CD8-positive, alpha-beta memory T cell (primary cell): ENCODE measurements at places on chromosomes 1 and 21. TPM values are rescaled to one million over a fixed set of nuclear protein-coding genes. Genes with fewer than 3 reads are reported as not detected.

GRCh38 chr1:209863766-209864485, 36.2 kb downstream of the UTP25 start:
- no peaks in the 10 kb centered on the region for H3K27me3 ChIP-seq
- no peak for DNase-seq
- no peak overlapping the region for H3K4me3 ChIP-seq
- H3K27ac ChIP-seq, result no peak overlapping the region

The HIVEP3 gene
- total RNA-seq, result 24.0 TPM

The OR2M3 gene
- total RNA-seq, result not detected

GRCh38 chr1:30751830-30752650, 5.5 kb downstream of the LAPTM5 start:
- H3K4me3 ChIP-seq, result peak overlapping the region; percentile 35
- H3K36me3 ChIP-seq, result peaks cover 14% of the 10 kb centered on the region
- no peaks in the 10 kb centered on the region for H3K27me3 ChIP-seq
- DNase-seq, result no peak
- H3K4me1 ChIP-seq, result peaks cover 81% of the 10 kb centered on the region

GRCh38 chr1:221487781-221488524, 253.9 kb downstream of the DUSP10 start:
- no peak overlapping the region for H3K27ac ChIP-seq
- no peaks in the 10 kb centered on the region for H3K36me3 ChIP-seq
- H3K4me1 ChIP-seq, result no peaks in the 10 kb centered on the region
- H3K4me3 ChIP-seq, result no peak overlapping the region

DNA sequence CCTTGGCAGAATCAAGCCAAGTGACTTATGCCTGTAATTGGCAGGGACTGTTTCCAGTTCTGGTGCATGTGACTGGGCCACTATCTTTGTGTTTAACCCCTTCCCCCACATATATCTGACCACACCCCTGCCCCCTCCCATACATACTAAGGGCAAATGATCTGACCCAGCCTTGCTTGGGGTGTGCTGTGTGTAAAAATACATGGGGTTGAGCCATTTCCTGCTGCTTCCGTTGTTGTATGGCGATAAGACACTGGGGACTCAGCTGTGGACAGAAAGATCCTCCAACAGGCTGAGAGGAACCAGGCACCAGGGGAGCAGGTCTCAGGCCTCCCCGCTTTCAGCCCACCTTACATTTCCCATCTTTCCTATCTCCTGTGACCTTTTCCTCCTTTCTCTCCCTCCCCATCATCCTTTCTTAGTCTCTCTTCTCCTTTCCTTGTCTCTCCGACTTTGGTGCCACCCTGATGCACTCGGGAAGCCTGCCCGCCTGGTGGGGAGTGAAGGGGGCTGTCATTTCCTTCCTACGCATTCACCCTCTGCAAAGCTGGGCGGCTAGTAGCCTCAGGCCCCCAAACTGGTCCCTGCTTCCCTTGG, 39.7 kb downstream of the TMCC2 start:
- peaks cover 7% of the 10 kb centered on the region for H3K4me1 ChIP-seq
- no peaks in the 10 kb centered on the region for H3K36me3 ChIP-seq
- H3K27ac ChIP-seq, result no peak overlapping the region
- DNase-seq, result no peak
- no peaks in the 10 kb centered on the region for H3K27me3 ChIP-seq

DNA sequence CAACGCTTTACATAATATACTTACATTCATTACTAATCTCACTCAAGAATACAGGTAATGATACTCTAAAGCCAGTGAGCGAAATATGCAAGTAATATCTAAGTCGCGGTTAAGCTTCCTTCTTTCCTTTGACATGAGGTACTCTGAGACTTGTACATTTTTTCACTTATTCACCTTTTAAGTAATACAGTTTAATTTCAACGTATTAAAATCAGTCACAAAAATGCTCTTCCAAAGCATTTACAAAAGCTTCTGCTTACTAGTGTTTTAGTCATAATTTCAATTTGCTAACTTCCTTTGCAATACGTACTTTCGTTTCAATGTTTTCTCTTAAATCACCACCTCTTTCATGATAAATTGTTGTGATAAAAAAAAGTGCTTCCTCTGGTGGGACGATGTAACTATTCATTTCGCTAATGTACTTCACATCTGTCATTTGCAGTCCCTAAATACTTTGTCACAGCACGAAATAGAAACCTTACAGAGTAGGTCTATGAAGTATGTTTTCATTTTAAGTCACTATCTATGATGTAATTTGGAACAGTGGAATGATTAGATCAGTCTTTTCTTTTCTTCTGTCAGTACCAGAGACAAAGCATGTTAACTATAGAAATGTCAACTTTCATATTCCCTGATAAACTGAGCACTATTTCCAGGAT, 34.0 kb upstream of the ADGRL4 start:
- no peaks in the 10 kb centered on the region for H3K27me3 ChIP-seq
- no peak overlapping the region for H3K4me3 ChIP-seq
- no peak overlapping the region for H3K27ac ChIP-seq
- no peaks in the 10 kb centered on the region for H3K4me1 ChIP-seq
- no peak for DNase-seq

GRCh38 chr1:219419065-219419464, 193.8 kb downstream of the ZC3H11B start:
- H3K27me3 ChIP-seq, result no peaks in the 10 kb centered on the region
- no peak overlapping the region for H3K27ac ChIP-seq
- no peak for DNase-seq
- no peaks in the 10 kb centered on the region for H3K36me3 ChIP-seq

The ZFYVE9 gene
- total RNA-seq, result 4.4 TPM

The FHAD1 gene
- total RNA-seq, result not detected

GRCh38 chr1:57789936-57790335, 366.1 kb upstream of the DAB1 start:
- H3K4me3 ChIP-seq, result no peak overlapping the region
- no peaks in the 10 kb centered on the region for H3K4me1 ChIP-seq
- H3K27ac ChIP-seq, result no peak overlapping the region
- DNase-seq, result no peak
- no peaks in the 10 kb centered on the region for H3K27me3 ChIP-seq
- no peaks in the 10 kb centered on the region for H3K36me3 ChIP-seq

DNA sequence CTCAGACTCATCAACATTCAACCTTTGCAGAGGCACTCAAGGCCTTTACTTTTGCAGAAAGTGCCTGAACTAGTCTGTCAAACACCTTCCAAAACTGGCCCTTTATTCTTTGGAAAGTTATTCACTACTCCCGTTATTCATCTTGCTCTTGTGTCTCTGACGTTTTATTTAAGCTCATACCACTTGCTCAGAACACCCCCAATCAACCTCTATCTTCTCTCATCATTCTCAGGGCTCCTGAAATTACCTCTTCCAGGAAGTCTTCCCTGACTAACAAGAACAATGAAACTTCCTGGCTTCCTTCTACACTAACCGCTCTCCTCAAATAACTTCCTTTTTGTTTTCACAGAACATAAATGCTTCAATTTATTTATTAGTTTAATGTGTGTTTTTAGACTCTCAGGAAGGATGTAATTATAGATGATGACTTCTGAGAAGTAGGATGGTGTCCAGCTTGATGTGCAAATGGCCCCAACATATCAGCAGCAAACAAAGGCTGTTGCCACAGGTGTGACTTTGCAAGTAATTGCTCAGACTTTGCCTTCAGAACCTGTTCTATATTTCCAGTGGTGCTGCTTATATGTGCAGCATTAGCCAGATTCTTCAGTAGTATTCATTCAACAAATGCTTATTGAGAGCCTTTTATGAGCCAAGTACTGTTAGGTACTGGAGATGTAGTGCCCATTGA, 22.8 kb upstream of the BATF3 start:
- H3K36me3 ChIP-seq, result no peaks in the 10 kb centered on the region
- H3K27me3 ChIP-seq, result no peaks in the 10 kb centered on the region
- no peak for DNase-seq
- no peak overlapping the region for H3K27ac ChIP-seq
- no peak overlapping the region for H3K4me3 ChIP-seq

The ZNF593OS gene
- not detected for total RNA-seq

The ITLN2 gene
- total RNA-seq, result not detected

GRCh38 chr1:170931650-170932049, 3.7 kb upstream of the MROH9 start:
- no peaks in the 10 kb centered on the region for H3K4me1 ChIP-seq
- H3K36me3 ChIP-seq, result no peaks in the 10 kb centered on the region
- DNase-seq, result no peak
- H3K4me3 ChIP-seq, result no peak overlapping the region

The MAP1LC3C gene
- not detected for total RNA-seq

- no peak overlapping the region for H3K27ac ChIP-seq
- H3K4me1 ChIP-seq, result peaks cover 36% of the 10 kb centered on the region
- DNase-seq, result no peak
- H3K36me3 ChIP-seq, result peaks cover 27% of the 10 kb centered on the region
- no peak overlapping the region for H3K4me3 ChIP-seq
These were observed 4.9 kb downstream of the NIPAL3 start for GRCh38 chr1:24420547-24420946.

GRCh38 chr1:76268341-76268740, 193.8 kb downstream of the ST6GALNAC3 start:
- no peak overlapping the region for H3K27ac ChIP-seq
- peaks cover 53% of the 10 kb centered on the region for H3K4me1 ChIP-seq

- peaks cover 3% of the 10 kb centered on the region for H3K27me3 ChIP-seq
- no peak overlapping the region for H3K27ac ChIP-seq
- no peaks in the 10 kb centered on the region for H3K4me1 ChIP-seq
- H3K4me3 ChIP-seq, result no peak overlapping the region
- DNase-seq, result no peak
These were observed 496.3 kb downstream of the KIF26B start for GRCh38 chr1:245651093-245651492.

The INTS7 gene
- total RNA-seq, result 35.2 TPM

DNA sequence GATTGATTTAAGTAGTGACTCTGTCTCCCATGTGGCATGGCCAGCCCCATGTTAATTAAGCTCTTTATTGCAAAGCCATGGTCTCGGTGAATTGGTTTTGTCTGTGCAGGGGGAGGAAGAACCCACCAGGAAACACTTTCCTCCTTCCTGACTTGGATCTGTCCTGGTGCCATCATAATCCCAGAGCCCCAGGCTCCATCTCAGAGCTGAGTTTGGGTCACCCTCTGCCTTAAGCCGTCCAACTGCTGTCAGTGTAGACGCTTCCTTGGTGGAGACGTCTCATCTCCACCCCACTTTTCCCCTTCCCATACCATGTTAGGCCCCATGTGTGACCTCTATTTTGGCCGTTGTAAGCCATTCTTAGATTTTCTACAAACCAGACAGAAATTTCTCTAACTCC, 36.0 kb upstream of the COL6A2 start:
- H3K36me3 ChIP-seq, result no peaks in the 10 kb centered on the region
- DNase-seq, result no peak
- H3K27ac ChIP-seq, result no peak overlapping the region
- peaks cover 9% of the 10 kb centered on the region for H3K4me1 ChIP-seq
- no peak overlapping the region for H3K4me3 ChIP-seq

GRCh38 chr1:226401355-226402303, 6.3 kb downstream of the PARP1 start:
- H3K27ac ChIP-seq, result no peak overlapping the region
- peaks cover 18% of the 10 kb centered on the region for H3K36me3 ChIP-seq
- H3K27me3 ChIP-seq, result no peaks in the 10 kb centered on the region
- DNase-seq, result no peak

The SLC16A4 gene
- 0.13 TPM for total RNA-seq

DNA sequence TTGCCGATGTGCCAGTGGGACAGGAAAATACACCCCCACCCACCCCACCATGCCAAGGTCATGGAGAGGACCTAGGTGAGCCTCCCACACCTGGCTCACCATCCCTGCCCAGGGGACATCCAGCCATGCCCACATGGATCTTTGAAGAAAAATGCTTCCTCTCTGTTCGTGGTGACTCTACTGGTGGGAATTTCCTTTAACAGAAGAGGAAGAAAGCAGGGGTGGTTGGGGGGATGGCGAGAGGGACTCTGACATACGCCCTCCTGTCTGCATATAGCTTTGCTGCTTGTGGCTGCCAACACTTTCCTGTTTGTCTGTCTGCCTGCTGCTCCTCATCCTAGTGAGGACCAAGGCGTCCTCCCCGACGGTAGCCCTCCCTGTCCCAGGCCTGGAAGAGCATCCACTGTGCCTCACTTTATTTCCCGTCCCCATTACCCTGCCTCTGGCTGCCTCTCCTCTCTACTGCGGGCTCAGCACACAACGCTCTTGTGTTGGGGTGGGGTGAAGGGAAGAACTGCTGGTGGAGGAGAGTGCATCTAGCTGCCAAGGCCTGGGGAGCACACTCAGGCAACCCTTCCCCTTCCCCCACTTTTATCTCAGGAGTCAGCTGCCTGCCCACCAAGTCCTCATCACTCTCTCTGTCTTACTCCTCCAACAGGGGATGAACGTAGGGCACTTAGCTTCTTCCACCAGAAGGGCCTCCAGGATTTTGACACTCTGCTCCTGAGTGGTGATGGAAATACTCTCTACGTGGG, 2.5 kb downstream of the SEMA4A start:
- H3K27me3 ChIP-seq, result no peaks in the 10 kb centered on the region
- H3K27ac ChIP-seq, result no peak overlapping the region
- DNase-seq, result no peak
- peaks cover 4% of the 10 kb centered on the region for H3K4me1 ChIP-seq
- H3K36me3 ChIP-seq, result no peaks in the 10 kb centered on the region

GRCh38 chr1:55869065-55869464, 653.9 kb upstream of the USP24 start:
- H3K27me3 ChIP-seq, result no peaks in the 10 kb centered on the region
- DNase-seq, result no peak
- no peak overlapping the region for H3K4me3 ChIP-seq
- H3K4me1 ChIP-seq, result no peaks in the 10 kb centered on the region
- H3K27ac ChIP-seq, result no peak overlapping the region

DNA sequence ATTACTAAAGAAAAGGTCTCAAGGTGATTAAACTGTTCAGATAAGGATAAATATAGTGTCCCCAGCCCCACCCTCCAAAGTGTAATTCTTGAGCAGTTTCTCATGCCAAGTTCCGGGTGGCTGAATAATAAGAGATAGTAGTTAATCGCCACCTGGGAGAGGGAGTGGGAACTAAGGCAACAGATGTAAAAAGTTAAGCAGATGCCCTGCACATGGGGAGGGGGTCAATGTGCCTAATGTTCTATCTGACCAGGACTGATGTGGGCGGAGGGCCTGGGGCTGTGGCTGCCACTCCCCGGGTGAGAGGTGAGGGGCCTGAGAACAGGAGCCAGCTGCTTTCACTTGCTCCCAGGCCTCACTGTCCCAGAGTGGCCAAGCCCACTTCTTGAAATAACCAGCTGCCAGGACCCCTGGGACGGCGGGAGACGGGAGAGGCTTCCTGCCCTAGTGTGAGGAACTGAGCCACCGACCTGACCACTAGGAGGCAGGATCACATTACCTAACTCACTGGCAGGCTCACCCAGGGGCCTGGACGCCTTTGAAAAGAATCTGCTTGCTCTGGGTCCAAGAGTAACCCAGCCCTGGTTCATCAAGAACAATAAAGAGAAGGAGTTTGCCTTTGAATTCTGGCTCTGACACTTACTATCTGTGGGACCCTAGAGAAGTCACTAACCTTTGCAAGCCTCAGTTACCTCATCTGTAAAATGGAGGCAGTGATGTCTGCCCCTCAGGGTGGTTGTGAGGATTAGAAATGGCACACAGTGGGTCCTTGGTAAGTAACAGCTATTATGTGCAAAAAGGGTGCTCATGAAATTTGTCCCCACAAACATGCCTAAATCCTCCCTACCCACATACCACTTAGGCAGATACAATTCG, 179.2 kb downstream of the ATG4C start:
- H3K27me3 ChIP-seq, result no peaks in the 10 kb centered on the region
- H3K4me3 ChIP-seq, result no peak overlapping the region
- H3K4me1 ChIP-seq, result no peaks in the 10 kb centered on the region
- no peak for DNase-seq

GRCh38 chr1:56921479-56921878, 44.3 kb downstream of the C8B start:
- no peak for DNase-seq
- H3K4me1 ChIP-seq, result no peaks in the 10 kb centered on the region
- no peak overlapping the region for H3K4me3 ChIP-seq
- no peaks in the 10 kb centered on the region for H3K36me3 ChIP-seq
